Activated T-cell treated with anti-CD3 and anti-CD28 coated beads, Interleukin-2, amount 50 U/mL, for 24 hours (primary cell): ENCODE measurements at places on chromosomes 11 and 22.

GRCh38 chr11:123302751-123303195 is 107.7 kb upstream of the CLMP start:
- DNase-seq: peak; percentile 51

DNA sequence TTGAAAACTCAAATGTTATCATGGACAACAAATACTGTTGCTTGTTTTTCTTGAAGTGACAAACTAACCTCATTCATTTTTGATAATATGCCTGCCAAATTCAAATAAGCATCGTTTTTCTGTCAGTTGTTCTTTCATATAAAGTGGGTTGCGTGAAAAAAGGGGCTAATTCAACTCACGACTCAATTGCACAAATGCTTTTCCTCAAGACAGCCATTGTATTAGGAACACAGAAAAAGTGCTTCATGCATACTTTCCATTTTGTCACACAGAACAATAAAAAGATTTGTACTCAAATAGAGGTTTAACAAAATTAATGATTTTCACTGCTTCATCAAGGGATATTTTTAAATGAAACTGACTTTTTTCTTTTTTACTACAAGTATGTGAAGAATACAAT is 94.6 kb upstream of the ALKBH3 start:
- no peak for DNase-seq

DNA sequence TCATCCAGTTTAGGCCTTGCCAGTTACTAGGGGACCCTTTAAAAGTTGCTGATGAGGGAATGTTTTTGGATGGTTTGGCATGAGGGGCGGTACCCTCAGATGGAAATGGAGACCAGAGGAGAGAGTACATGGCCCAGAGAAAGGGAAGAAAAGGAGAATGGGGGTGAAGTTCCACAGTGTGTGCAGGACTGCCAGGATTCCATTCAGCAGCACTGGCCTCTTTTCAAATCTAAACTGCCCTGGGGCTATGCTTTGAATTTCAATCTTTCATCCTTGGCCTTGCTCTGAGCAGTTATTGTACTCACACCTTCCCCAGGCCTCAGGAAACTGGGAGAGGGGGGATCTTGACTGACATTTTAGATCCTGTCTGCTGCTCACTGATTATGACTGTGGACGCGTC is 3.0 kb downstream of the SLC3A2 start:
- no peak for DNase-seq

GRCh38 chr22:46830841-46831240 is 68.4 kb downstream of the TBC1D22A start:
- no peak for DNase-seq

- peak; percentile 18 for DNase-seq
Observed at GRCh38 chr22:48096851-48097665, 1334.6 kb downstream of the TBC1D22A start.

DNA sequence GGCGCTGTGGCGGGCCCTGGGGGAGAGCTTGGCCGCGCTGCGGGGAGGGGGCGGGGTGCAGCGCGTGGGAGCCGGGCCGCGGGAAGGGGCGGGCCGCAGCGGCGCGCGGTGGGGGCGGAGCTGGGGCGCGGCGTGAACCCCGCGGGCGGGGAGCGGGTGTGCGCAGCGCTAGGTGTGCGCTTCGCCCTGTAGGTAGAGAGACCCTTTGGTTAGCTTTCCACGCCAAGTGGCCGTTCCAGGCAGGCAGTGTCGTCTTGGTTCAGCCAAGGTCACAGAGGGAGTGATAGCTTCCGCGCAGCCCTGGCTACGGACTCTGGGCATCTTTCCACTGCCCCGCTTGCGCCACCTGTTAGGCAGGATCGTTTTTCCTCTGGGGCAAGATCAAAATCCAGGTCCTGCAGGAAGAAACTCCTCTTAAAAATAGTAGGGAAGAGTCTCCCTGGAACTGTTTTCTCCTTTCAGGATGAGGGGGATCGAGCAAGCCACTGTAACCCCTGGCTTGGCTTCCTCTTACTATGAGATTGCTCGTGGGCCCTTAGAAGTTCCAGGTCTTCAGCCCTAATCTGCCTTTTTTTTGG is 434 bp downstream of the BANF1 start:
- DNase-seq: no peak

DNA sequence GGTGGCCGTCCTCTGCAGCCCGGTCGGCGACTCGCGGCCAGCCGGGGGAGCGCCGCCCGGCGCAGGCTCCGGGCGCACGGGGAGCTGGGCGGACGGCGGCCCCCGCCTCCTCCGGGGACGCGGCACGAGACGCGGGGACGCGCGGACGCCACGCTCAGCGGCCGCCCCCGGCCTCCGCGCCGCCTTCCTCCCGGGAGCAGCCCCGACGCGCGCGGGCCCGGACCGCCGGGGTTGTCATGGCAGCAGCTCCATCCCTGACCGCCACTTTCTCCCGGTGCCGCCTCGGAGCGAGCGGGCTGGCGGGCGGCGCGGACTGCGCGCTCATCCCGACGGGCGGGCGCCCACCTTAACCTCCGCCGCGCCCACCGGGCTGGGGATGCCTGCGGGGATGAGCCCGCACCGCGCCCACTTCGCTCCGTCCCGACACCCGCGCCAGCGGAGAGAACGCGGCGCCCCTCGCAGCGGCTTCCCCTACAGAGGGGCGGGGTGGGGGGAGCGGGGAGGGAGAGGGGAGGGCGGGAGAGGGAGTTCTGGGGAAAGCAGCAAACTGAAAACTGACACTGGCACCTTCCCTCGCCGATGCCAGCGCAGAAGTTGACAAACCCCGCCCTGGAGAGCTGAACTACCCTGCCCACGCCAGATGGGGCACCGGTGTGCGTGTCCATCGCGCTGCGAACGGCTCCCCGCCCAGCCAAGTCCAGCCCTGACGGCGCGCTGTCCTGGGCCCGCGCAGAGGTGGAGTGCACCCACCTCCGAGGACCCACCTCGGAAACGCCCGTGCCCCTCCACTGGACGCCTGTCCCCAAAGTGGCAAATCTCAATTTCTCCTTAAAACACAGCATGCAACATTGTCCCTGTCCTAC is 588.4 kb downstream of the OPCML start:
- no peak for DNase-seq

GRCh38 chr22:27642104-27642800 is 159.3 kb downstream of the MN1 start:
- no peak for DNase-seq

- peak; percentile 42 for DNase-seq
Observed at GRCh38 chr11:122984186-122985011, 2.8 kb upstream of the BSX start.
